ENCODE measurements at places on chromosomes 7 and 10.
A peak's percentile ranks its signal among the peaks of the same experiment; 100 is the strongest.

DNA sequence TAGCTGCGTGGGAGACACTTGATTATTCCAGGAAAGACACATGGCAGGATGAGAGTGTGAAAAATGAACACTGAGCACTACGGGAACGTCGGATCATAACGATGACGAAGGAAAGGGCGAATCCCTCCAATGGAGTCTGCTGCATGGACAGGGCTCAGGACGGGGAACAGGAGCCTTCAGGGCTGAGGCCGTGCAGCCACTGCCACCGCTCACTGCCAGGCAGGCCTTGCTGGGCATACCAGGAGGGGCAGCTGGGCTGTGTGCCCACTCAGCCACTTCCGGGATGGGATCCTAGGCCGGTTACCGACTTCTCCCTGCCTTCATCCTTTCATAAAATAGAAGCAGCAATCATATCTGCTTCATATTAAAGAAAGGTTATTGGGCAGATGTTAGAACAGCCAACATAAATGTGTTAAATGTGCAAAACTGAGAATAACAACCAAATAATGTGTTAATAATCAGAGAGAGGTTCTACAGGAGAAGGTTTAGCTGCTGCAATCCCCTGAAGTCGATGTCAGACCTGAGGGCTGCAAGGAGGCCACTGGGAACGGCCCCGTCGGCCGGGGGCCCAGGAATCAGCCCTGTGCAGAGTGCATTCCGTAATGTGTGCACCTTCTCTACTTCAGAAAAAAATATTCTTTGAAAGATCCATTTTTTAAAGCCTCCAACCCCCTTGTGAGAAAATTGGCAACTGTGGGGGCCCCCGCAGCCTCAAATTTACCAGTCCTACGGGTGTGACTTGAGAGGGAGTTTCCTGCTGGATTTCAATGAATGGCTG, 63.6 kb downstream of the ADARB2 start:
- DNase-seq, result no peak

GRCh38 chr7:28882869-28883470, 75.2 kb downstream of the TRIL start:
- no peak for DNase-seq

DNA sequence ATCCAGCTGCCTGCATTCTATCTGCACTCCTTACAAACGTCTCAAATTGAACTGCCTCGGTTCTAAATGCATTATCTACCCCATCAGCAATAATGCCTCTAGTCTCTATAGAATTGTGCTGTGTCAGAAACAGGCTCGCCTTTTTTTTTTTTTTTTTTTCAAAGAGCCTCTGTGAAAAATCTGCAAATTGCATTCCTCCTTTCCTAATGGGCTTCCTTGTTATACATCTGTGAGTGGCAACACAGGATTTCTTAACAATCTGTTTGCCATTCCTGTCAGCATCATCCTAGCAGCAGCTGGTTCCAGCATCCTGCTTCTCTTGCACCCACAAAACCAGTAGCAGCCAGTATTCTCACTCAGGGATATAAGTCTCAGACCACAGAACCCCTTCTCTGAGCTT, 413.5 kb upstream of the SEMA3D start:
- DNase-seq, result no peak

DNA sequence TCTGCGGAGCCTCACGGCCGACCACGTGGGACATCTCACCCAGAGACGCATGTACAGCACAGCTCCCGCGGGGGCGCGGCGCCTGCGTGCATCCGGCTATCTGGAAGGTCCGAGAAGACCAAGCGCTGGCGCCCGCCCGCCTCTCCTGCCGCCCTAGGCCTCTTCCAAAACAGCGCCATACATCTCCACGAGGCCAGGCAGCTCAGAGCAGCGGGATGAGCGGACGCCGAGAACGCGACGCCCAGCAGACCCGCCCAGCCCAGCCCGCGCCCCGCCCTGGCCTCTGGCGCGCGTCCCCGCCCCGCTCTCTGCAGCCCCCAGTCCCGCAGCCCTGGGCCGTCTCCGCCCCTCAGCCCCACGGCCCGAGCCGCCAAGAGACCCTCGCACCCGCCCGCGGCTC, 20.3 kb upstream of the LANCL2 start:
- no peak for DNase-seq

DNA sequence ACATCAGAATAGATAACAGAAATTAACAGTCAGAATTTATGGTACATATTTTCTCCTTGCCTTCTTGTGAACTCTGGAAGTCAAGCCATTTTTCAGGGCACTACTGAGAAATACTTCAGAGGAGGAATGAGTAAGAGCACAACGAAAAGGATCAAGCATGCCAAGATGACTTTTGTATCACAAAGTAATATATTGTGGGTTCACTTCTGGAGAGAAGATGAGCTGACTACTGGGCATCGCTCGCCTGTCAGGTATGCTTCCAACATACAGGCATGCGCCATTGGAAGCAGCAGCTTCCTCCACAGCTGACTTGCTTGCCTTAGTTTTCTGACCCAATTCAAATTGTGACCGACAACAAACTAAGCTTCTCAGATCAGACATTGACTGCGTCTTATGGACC, 137.3 kb downstream of the VTI1A start:
- no peak for DNase-seq

- DNase-seq, result no peak
Measured at GRCh38 chr10:122044713-122045112, 55.8 kb downstream of the TACC2 start.

DNA sequence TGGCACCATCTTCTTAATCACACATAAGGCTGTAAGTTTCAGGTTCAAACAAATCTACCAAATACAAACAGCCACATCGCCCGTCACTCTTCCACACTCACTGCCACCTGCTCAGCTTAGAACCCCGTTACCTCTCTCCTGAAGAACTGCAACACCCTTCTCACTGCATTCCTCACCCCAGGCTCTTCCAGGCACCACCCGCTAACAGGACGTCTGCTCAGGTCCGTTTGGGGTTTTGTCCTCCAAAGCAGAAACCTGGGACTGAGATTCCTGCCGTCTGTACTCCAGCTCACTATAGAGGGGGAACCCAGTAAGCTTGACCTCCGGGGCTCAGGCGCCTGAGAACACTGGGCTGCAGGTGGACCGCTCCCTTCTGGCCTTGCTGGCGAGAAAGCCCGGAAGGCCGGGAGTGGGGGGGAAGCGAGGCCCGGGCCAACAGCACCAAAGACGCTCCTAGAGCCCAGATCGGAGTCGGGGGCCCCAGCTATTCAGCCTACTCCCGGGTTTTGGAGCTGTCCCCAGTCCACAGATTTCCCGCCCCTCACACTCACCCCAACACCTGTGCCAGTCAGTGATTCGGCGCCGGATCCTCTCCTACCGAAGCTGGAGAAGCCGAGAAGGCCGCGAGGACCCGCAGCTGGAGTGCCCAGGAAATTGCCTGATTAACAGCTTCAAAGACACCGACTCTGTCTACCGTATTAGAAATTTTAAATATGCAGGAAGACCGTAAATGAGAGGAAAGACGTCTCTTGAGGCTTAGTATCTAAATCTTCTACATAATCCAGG, at the start of gene AP3M1:
Gene AP3M1 (minus strand): TSS at position 625 of the 786 bp plus-strand sequence. CDS start 12,449 bp downstream, outside the sequence.
- DNase-seq, result no peak

GRCh38 chr10:30701451-30702173, 72.1 kb upstream of the LYZL2 start:
- DNase-seq, result peak; percentile 80

DNA sequence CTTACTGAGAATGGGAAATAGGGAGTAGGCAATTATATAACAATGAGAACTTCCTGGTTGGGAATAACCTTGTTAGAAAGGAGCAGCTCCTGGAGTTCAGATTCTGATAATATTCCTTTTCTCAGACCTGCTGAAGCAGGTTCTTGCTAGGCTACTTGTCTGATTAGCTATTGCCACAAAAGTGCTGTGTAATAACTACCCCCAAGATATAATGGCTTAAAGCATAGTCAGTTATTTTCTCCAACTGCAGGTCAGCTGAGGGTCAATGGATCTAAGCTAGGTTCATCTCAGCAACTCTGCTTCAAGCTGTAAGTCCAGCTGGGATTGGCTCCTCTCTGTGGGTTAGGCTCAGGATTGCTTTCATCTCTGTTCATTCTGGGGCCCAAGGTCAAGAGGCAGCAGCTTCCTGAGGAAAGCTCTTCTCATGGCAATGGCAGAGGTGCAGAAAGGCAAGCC, 9.4 kb upstream of the CNOT4 start:
- DNase-seq, result no peak

- peak; percentile 63 for DNase-seq
Measured at GRCh38 chr10:44906486-44906885, 4.7 kb upstream of the TMEM72 start.

DNA sequence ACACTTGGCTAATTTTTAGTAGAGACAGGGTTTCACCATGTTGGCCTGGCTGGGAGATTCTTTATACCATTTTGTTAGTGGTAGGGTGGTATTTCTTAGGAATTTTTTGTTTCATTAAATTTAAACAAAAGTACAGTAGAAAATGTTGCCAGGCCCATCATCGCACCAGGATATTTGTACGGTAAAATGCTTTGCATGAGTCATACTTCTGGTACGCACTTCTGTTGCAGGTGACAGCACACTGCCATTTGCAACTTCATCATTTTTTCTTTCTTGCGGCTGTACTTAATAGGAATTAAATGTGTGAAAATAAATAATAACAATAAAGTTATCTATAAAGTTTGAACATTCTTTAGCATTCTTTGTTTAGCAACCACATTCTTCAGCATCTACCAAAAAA, 195.6 kb downstream of the SKAP2 start:
- no peak for DNase-seq

GRCh38 chr10:126478546-126478945, 90.3 kb upstream of the ADAM12 start:
- no peak for DNase-seq

DNA sequence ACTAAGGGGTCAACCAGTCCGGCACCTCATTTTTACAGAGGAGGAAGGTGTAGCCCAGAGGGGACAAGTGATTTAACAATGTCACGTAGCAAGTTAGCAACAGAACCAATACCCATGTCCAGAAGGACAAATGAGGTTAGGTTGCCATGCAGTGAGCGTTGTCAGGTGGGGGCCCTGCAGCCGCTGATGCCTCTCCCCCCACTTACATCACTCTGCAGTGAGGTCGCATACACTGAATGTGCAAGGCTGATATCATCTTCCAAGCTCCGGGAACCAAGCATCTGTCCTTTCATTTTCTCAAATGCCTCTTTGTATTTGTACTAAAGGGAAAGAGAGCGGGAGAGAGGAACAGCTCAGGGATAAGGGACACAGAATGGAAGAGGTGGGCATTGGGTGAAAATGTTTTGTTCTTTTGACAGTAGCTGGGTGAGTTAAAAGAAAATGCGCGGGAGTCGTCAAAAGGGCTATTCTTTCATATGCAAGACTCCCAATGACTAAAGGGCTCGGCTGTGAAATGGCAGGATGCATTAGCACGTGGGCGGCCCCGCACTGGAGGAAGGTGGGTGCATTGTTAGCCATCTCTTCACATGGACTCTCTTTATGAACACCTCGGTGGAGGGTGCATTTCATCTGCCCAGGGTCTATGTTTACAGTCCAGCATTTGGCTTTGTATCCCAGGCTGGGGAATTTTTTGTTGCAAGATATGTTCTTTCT, 49.7 kb downstream of the NRAP start:
- no peak for DNase-seq
